ENCODE measurements at places on chromosomes 5 and 9.

DNA sequence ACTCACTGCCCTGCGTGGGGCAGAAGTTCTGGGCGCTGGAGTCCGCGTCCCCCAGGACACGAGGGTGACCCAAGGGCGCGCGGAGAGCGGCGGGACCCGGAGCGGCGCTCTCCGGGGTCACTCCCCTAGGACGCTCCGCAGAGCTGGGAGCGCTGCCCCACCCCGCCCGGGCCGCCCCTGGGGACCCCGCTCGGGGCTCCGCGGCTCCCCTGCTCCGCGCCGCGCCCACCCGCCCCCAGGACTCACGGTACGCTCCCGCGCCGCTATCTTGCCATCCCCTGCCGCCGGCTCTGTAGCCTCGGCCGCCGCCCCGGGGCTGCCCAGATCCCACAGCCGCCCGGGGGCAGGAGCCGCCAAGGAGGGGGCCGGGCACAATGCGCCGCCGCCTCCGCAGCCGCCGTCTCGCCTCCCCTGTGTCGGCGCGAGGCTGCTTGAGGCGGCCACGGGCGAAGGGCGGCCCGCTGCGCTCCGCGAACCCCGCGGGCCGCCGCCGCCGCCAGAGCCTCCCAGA, 303 bp downstream of the LIFR start:
- no peak for DNase-seq

GRCh38 chr9:14205463-14205862, 108.5 kb downstream of the NFIB start:
- DNase-seq: no peak

GRCh38 chr5:132055808-132056609, 4.4 kb upstream of the IL3 start:
- DNase-seq: peak; percentile 8

GRCh38 chr5:53256746-53257145, 147.2 kb upstream of the MOCS2 start:
- DNase-seq: no peak

DNA sequence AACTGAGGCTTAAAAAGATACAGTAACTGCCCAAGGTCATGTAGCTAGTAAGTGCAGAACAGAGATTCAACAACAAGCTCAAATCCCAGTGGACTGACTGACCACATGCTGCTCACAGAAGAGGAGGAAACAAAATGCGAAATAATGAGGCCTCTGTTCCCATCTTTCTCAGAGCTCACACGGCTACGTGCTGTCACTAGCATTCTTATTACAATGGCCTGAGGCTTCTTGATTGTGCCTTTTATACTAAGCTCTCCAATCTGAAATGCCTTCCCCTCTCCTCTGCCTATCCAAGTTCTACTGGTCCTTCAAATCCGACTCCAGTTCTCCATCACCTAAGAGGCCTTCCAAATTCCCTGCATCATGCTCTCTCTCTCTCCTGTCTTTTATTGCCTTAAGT, 26.0 kb downstream of the SGTB start:
- no peak for DNase-seq

GRCh38 chr5:79850941-79851340, 140.1 kb downstream of the MTX3 start:
- no peak for DNase-seq

DNA sequence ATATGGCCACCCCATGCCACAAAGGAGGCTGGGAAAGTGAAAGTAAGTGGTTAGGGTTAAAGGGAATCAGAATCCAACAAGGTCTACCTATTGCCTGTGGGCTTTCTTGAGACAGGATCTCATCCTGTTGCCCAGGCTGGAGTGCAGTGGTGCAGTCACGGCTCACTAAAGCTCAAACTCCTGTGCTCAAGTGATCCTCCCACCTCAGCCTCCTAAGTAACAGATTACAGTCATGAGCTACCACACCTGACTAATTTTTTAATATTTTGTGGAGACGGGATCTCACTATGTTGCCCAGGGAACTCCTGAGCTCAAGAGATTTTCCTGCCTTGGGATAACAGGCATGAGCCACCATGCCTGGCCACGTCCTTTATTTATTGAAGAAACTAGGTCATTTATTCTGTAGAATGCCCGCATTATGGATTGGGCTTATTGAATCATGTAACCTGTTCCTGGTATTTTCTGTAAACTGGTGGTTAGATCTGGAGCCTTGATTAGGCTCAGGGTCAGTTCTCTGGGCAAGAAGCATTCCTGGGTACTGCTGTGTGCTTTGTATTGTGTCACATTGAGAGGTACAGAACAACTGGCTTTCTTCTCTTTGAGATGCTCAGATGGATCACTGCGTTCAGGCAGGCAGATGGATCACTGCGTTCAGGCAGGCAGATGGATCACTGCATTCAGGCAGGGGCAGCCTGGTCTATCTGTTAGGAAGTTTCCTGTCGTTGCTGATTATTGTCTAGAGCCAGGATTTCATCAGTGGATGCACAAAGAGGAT, 41.6 kb downstream of the ERGIC1 start:
- DNase-seq: no peak

- DNase-seq: no peak
Observed at GRCh38 chr5:33254579-33254978, 186.2 kb upstream of the TARS1 start.

DNA sequence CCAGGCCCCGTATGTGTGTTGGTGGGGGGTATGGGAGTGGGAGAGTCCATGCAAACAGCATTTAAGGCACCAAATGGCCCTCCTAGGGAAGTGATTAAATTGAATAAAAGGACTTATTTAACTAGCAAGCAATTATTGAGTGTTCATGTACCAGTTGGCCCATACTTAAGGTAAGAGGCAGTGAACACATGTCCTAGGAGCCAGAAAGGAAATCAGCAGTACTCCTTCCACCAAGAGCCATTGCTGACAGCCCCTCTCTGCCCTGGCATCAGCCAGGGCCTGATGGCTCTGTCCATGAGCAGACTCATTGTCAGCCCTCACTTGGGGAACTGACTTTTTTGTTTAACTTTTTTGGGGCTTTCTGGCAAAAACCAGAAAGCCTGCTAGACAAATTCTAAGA, 10.4 kb upstream of the SHROOM1 start:
- no peak for DNase-seq

DNA sequence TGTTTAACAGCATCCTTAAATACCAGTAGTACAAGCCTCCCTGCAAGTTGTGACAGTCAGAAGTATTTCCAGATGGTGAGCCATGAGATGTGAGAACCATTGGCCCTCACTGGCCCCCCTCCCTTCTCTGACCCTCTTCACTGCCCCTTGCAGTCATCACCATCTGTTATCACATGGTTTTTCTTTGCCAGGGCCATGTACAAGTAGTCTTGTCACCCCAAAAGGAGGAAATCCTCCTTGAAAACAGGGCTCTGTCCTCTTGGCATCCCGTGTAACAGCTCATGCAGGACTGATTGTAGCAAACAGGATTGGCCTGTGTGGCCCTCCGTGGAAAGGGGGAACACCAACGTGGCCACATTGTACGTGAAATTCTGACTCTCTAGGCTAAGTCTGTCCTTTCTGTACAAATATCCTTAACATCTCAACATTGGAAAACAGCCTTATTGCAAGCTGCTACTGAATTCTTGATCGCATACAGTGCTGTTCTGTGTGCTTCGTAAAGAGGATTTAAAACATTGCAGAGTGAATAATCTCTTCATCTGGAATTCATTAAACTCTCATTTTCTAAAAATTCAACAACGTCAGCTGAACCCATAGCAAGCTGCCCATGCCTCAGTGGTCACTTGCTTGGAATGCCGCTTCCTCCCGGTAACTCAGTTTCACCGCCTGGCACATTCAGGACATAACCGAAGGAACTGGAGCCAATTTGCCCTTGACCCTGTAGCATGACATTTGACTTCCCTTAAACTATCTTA, 171.7 kb downstream of the ATPSCKMT start:
- DNase-seq: no peak

DNA sequence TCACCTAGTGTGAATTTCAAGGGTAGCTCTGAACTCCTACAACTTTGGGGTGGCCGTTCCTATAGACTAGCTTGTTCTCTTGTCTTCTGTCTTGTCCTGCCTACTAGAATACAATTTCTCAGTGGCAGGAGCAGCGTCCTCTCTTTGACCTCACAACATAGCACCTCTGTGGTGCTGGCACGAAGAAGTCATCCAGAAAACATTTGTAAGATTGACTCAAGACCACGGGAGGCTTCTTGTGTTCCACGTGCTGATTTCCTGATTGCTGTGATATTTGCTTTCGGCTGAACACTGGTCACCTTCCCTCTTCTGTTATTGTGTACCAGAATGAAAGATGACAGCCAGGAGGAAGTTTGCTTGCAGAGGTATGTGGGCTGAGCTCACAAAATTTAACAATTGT, 27.0 kb downstream of the SLC1A1 start:
- DNase-seq: no peak

DNA sequence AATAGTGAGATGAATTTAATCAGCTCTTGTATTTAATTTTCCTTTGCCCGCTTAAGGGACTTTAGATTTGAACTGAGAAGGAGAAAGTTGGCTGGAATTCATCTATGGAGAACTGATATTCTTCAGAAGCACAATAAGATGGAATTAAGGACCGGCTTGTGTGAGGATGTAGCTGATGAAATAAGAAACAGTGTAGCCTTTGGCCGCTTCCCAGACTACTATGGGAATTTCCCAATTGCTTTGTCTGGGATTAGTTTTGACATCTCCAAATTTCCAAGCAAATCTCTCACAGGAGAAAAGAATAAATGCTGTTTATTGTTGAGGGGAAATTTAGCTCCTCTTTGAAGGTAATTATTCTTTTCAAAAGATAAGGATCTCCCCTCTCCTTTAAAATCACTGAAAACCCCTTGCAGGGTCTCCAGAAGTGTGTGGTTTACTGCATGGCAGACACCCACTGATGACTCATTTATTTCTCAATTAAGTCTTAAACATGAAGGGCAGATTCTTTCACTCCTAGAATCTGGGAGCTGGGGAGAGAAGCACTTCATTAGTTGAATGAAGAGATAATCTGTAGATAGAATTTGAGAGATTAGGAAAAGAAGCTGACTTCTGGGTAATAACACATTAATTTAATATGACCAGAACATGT, 606.5 kb upstream of the ADAMTS16 start:
- no peak for DNase-seq

GRCh38 chr9:125815568-125815967, 68.4 kb downstream of the PBX3 start:
- DNase-seq: no peak

GRCh38 chr5:68683632-68684036, 410.2 kb upstream of the SLC30A5 start:
- DNase-seq: no peak

GRCh38 chr9:5073701-5074100, 88.6 kb downstream of the JAK2 start:
- DNase-seq: no peak

GRCh38 chr9:76916231-76916630, 10.3 kb upstream of the PRUNE2 start:
- DNase-seq: no peak

GRCh38 chr9:129270205-129270604, 92.1 kb upstream of the IER5L start:
- DNase-seq: no peak
